ENCODE measurements at places on chromosomes 6 and 20.

DNA sequence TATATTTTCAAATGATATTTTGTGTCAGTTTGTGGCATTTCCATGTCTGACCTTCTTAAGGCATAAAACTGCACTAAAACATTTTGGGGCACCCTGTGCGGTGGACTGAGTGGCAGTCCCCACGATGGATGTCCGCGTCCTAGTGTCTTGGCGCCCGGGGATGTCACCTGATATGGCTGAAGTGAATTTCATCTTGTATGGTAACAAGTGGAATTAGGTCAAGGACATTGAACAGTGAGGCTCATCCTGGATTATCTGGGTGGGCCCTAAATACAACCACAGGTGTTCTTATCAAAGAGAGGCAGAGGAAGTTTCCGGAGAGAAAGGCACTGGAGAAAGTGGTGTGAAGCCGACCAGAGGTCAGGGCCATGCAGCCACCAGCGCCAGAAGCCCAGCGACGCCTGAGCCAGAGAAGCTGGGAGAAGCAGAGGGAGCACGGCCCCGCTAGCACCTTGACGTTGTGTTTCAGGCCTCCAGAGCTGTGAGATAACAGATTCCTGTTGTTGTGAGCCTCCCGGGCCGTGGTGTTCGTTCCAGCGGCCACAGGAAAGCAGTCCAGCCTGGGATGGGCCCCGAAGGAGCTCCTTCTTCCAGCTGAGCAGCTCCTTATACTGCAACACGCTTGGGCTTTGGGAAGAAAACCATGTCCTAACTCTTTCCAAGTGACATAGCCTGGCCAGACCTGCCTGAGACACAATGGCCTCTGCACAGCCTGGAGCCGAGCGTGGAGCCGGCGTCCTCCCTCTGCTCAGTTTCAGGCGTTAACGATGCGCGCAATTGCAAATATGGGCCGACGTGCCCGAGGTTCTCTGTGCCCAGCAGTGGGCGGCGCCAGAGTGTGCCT lies 22.5 kb downstream of the THBS2 start:
- no peak for ATAC-seq

DNA sequence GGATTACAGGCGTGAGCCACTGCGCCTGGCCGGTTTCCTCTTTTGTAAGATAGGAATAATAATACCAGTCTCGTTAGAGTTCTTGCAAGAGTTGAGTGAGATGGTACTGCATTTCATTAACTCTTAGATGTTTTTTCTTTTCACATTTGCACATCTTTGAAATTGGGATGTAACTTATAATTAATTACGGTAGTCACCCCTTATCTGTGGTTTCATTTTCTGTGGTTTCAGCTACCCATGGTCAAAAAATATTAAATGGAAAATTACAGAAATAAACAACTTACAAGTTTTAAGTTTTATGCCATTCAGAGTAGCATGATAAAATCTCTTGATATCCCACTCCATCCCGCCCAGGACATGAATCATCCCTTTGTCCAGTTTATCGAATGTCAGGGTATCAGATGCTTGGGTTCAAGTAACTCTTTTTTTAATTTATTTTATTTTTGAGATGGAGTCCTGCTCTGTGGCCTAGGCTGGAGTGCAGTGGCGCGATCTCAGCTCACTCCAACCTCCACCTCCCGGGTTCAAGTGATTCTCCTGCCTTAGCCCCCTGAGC lies 15.4 kb downstream of the PTK7 start:
- no peak for ATAC-seq

DNA sequence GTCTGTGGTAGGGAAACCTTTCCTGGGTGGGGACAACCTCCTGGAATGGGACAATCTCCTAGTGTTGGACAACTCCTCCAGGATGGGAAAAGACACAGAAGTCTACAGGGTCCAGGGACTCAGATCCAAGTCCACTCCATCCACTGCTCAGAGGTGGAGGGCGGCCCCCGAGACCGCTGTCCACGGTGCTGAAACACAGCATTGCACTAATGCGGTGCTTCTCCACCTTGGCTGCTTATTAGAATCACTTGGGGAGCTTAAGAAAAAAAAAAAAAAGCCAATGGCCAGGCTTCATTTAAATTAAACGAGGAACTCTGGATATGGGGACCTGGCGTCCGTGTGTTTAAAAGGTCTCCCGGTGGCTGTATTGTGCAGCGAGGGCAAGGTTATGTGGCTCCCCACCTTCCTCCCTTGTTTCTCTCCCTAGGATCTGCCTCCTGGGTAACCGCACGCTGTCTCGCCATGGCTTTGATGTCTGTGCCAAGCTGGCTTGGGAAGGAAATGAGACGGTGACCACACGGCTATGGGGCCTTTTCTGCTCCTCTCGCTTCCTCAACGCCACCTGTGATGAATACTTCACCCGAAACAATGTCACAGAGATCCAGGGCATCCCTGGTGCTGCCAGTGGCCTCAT lies 12.0 kb downstream of the SLC12A5 start:
- ATAC-seq: no peak

- no peak for ATAC-seq
Measured at GRCh38 chr6:1144842-1145767, 166.8 kb upstream of the FOXQ1 start.

DNA sequence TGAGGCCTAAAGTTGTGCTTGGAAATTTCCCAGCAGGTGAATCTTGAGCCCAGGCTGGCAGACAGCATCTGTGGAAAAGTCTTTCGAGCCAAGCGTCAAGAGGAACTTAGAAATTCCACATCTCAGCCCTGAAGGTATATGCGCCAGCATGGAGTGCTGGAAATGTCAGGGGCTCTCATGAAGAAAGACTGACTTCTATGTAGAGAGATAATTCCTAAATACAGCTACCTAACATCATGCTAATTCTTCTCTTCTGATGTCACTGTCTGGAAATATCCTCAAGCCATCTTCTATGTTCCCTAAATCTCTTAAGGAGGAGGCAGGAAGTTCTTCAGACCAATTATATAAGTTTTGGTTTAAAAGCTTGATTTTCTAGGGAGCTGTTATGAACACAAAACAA lies 492.4 kb upstream of the MARCKS start:
- ATAC-seq: no peak
